Globus pallidus (tissue), 1 donor: ENCODE measurements at places on chromosomes 12 and 14.

DNA sequence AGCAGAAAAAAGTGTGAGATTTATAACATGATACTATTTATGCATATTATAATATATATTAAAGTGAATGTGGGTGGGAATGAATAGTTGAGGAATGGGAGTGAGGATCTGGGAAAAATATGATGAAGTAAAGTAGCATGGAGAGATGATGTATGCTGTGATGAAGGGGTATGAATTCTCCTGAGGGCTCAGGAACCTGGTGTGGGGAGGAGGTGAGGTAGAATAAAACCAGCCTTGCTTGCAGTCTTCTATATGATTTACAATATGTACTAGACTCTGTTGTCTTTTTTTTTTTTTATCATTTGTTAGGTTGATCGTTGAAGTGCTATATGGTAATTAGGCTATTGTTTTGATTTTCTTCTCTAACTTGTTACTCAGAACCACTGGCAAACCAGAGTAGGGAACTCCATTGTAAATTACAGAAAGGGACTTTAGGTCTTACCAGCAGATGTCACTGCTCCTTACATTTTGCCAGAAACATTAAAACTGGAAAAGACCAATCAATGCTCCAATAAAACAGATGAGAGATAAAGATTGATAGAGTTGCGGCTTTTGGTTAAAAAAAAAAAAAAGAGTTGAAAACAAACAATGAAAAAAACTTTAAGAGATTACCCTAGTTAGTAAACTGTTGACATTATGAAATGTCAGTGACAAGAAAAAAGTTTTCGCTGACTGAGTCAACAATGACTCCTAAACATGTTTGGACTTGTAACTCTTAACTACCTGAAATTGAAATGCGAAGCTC is 39.9 kb downstream of the ATL1 start:
- peak; percentile 82 for DNase-seq

- DNase-seq = no peak
Observed at GRCh38 chr12:100399095-100399494, 42.2 kb downstream of the SLC17A8 start.

DNA sequence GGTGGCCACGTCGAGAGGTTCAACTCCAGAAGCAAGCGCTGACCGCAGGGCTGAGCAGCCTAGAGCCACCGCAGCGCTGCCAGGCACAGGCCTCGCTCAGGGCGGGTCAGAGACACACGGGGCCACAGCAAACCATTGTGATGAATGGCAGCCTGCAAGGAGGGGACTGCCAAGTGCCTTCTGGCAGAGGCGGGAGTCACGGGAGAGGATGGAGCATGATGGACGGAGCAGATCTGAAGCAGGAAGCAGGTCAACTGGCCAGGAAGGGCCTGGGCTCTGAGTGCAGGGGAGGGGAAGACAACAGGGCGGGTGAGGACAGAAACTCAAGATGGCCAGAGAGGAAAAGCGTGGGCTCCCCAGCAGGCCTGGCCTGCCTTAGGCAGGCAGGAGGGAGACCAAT is 49.8 kb downstream of the CDC42BPB start:
- peak; percentile 92 for DNase-seq

- no peak for DNase-seq
Observed at GRCh38 chr12:113418213-113418879, 3.8 kb upstream of the SDSL start.

GRCh38 chr12:66694666-66695613 is 16.1 kb upstream of the GRIP1 start:
- no peak for DNase-seq
